ENCODE measurements at places on chromosomes 1 and 21.

DNA sequence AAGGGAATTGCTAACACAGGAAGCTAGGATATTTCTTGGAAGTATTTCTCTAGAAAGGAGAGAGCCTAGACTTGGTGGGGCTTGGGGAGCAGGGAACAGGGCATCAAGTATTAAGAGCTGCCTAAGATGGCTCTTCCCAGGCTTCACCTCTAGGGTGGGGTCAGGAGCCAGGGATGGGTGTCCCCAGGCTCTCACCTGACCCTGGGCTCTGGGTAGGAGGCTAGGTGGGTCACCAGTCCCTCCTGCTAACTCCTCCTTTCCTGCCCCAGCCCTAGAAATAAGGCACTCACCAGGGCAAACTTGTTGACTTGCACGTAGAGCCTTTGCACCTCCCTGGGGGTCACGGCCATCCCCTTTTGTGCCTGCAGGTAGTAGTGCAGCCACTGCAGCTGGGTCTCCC lies 15.0 kb downstream of the ETNK2 start:
- no peak for DNase-seq

DNA sequence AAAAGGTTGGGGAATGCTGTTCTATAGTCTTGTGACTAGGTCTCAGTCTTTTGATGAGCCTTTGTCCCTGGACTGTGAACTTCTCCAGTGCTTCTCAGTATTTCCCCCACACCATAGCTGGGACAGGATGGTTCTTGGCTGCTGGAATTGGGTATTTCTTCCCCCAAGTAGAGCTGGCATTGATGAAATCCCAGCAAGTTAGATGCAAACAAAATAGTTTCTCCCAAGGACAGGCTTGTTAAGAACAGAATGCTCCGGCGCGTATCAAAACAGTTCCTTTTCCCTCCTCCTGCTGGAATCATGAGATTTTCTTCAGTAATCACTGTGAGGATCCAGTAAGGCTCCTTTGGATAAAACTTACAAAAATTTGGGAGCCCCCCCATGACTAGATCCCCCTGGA lies 162.6 kb downstream of the PIK3R3 start:
- no peak for DNase-seq

DNA sequence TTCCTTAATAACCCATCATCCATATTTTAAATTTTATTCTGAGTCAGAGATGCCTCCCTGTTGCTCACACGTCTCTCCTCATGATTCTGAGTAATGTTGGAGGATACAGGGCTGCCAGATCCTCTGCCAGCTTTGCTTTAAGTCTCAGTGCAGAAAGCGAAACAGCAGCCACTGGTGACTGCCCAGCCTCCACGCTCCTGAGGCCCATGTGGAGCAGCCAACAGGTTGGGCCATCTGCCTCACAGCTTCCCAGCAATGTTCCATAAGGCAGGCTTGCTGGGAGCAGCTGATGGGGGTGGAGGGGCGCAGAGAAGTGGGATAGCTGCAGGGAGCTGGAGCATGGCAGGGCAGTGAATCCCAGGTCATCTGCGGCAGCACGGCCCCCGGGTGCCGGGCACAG lies 104.2 kb downstream of the IGSF21 start:
- no peak for DNase-seq

GRCh38 chr1:164928232-164928812 lies 369.3 kb downstream of the PBX1 start:
- DNase-seq = no peak

- no peak for DNase-seq
Observed at GRCh38 chr1:10724948-10725847, 71.2 kb downstream of the CASZ1 start.

DNA sequence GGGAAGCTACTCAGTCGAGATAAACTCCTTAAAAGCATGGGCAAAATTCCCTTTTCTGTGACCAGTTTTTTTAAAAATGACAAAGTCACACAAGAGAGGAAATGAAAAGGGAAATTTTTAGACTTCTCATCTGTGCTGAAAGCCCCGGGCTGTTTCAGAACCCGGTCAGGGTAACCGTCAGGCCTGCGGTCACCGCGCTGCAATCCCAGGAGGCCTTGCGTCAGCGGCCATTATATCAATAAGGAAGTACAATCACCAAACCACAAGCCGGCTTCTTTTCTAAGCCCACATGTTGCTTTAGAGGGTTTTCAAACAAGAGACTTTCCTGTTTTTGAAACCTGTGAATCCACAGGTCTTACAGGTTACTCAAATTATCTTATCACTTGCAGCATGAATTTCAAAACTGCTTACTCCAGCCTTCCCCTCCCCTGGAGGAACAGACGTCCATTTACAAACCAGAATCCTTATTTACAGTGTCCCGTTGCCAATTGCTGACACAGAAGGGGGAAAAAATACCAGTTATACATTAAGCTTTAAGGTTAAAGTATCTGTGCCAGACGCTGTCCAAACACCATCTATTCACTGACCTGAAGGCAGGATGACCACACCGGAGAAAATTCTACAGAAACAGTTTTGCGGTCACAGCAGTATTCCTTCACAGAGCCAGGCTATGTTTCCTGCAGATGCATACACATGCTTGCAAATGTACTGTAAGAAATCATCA lies 165.3 kb downstream of the TOMM20 start:
- DNase-seq = peak; percentile 50

DNA sequence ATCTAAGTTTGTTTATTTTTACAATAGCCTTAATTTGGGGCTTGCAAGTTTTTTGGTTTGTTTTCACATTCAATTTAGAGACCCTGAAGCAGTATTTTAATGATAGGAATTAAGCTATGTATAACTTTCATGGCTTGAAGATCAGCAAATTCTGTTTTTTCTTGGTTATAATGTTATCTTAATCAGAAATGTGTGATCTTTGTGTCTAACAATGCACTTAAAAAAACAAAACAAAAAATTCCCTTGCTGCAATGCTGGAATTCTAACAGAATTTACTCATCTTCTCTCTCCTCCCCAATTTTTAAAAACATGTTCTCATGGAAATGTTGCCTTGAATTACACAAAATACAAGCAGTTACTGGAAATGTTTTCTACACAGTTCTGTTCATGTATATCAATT lies 113.1 kb downstream of the OLFML2B start:
- DNase-seq = no peak
